ENCODE measurements at places on chromosomes 4 and X.

DNA sequence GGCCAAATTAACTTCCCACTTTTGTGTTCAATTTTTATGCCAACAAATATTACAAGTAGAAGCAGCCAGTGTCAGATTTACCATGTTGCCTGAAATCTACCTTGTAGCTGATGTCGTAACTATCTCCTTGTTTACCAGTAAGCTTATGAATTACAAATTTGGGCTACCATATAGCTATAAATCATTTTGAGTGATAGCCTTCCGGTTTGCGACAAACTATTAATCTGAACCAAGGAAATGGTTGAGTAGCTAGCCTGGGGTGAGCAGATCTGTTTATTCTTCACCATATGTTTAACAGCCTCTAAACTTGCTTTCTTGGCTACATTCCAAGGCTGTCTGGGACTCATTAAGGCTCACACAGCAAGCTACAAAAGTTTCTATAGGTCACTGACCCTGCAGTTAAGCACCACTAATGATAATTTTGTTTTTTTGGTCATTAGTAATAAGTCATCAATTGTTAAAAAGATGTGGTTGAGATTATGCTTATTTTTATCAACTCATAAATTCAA, 218.7 kb upstream of the SPOCK3 start:
- DNase-seq = no peak

DNA sequence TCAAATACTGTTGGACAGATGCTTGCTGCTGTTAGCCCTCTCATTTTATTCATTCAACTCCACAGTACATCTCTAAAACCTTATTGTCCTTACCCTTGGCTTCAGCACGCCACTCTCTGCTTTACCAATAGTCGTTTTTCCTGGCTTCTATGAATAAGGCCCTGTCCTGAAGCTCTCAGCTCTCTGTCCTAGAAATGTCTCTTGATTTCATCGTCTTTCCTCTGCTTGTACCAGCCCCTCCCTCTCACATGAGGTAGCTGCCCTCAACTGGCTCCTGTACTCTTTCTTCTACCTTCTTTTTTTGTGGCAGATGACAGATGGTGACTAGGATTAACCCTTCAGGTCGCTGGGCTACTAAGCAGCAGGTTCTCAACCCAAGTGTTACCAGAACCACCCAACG, 11.4 kb downstream of the ADGRA3 start:
- no peak for DNase-seq

DNA sequence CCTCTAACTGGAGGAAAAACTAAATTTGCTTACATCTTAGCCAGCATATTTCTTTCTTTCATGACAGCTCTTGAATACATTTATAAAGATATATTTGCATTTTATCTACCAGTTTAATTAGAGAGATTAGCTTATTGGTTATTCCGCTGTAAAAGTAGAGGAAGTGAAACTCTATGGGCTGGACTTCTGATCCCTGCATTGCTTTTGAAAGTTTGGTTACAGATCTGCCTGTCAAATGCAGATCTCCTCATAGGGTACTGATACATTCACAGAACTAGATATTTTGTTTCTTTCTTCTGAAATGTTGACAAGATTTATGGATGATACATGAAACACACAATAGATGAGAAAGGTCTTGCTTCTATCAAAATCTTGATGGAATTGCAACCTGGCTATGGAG, 581.4 kb upstream of the AADAT start:
- DNase-seq = no peak

GRCh38 chr4:161486461-161486860, 677.3 kb downstream of the FSTL5 start:
- no peak for DNase-seq

GRCh38 chrX:121457096-121457495, 409.7 kb downstream of the GLUD2 start:
- no peak for DNase-seq

GRCh38 chrX:118114971-118115370, 1.6 kb downstream of the KLHL13 start:
- DNase-seq = no peak

GRCh38 chr4:8114456-8115202, 44.0 kb downstream of the ABLIM2 start:
- DNase-seq = no peak

- no peak for DNase-seq
These were observed 102.5 kb downstream of the ZNF518B start for GRCh38 chr4:10354746-10355145.

DNA sequence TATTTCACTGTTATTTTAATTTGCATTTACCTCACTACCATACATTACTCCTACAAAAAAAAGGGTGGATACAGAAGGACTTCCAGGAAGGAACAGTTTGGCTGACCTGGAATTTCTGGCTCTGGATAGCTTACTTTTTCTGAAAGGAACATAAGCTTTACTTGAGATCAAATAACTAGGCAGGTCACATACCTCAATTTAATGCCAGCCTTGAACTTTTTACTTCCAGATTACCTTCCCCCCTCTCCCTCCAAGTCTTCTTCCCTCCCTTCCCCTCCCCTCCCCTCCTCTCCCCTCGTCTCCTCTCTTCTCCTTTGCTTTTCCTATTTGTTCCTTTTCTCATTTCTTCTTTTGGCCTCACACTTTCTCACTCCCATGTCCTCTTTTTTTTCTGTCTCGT, 659.2 kb upstream of the AADAT start:
- no peak for DNase-seq
